ENCODE measurements at places on chromosomes 12 and 14. TPM values are rescaled to one million over a fixed set of nuclear protein-coding genes. Genes with fewer than 3 reads are reported as not detected.

Gene KLRC1
- total RNA-seq = not detected

Gene PYGL
- 57.3 TPM for total RNA-seq

Gene CISTR
- not detected for total RNA-seq

Gene PLA2G1B
- not detected for total RNA-seq

Gene P2RX2
- total RNA-seq = not detected

Gene SIX4
- total RNA-seq = 9.1 TPM
